Stimulated activated CD4-positive, alpha-beta T cell treated with anti-CD3 and anti-CD28 coated beads, Interleukin-12 subunit alpha, Interleukin-12 subunit beta, amount 100 ng/mL, for 48 hours (primary cell): ENCODE measurements at places on chromosomes 2 and 18.

- no peak for DNase-seq
These were observed 116.9 kb upstream of the FHL2 start for GRCh38 chr2:105515581-105516415.

- no peak for DNase-seq
These were observed 503.2 kb upstream of the FAM98A start for GRCh38 chr2:34102339-34102738.

DNA sequence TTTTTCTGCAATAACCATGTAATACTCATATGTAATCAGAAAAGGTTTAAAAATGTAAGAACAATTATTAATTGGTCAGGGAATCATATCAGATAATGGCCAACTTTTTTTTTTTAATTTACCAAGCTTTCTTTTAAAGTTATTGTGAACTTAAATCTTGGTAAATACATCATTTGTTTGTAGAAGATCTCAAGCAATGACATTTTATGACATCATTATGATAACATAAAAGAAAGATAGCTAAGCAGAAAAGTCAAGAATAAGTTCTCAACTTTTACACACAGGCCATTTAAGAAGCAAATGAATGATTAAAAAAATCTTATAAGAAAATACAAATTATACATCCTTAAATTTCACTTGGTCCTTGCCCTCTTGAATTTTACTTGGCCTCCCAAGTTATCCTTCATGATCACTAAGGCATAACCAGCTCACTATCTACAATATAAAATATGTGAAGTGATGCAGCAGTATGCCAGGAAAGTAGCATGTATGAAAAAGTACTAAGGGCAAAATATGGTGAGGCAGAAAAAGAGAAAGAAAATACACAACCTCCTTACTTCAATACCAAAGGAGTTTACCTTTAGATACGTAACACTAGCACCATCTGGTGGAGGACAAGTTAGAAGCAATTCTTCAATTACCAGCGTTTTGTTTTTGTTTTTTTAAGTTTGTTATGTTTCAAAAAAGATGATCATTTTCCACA, 116.6 kb downstream of the SRBD1 start:
- DNase-seq: no peak

- no peak for DNase-seq
These were observed 3.4 kb downstream of the PLB1 start for GRCh38 chr2:28499282-28499681.

DNA sequence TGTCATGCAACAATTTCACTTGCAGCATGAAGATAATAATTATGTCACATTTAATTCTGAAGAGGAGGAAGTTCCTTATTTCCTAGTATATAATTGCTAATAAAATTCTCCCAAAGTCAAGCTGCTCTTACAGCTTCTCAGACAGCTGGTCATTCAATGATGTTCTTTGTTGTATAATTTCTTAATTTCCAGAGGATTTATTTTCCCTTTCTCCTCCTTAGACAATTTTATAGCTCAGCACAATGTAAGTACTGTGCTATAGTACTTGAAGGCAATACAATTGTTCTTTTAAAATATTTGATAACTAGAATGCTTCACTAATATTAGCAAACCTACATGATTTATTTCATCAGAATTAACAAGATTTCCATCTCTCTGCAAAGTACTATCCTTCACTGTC, 73.4 kb downstream of the ROCK1 start:
- DNase-seq: no peak

- no peak for DNase-seq
These were observed 222.1 kb downstream of the MTX2 start for GRCh38 chr2:176491172-176491904.

DNA sequence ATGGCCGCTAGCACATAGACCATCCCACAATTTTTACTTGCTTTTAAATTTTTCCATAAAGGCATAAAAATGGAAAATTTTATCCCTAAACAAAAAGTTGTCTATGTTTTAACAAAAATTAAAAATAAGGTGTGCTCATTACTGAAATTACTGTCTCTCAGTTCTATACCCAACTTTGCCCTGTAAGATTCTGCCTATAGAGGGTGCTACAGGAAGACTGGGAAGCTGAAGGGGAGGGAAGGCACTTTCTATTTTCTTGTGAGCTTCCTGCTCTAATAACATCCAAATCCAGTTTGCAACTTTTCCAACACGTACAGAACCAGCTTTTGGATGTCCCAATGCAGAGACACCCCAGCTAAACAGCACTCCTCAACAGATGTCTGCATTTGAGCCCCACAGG, 666.9 kb downstream of the PLCL1 start:
- no peak for DNase-seq

DNA sequence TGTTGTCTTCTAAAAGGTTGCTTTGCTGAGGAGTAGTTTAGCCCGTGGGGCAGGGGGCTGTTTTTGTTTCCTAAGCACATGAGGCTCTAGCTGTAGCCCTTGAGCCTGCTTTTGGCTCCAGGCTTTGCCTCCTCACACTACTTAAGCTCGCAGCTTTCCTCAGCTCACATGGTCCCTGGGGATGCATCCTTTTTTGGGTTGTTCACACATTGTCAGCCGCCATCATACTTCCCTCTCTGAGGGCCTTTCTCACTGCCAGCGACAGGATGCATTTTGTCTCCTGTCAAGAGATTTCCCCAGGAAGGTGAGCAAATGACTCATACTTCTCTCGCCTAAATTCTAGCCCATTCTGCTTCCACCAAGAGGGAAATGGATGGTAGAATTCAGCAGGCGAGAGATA, 279.5 kb upstream of the PKDCC start:
- no peak for DNase-seq

DNA sequence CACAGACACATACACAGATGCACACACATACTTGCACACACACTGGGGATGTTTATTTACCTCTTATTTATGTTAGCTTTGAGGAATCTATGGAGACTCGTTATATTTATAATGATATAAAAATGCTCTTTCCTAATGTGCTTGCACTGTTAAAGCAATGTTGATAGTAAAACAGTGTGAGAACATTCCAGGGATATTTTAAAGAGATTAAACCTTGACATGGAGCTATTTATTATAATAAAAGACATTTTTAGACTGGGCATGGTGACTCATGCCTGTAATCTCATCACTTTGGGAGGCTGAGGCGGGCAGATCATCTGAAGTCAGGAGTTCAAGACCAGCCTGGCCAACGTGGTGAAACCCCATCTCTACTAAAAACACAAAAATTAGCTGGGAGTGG, 557.3 kb upstream of the ZNF804A start:
- DNase-seq: no peak

DNA sequence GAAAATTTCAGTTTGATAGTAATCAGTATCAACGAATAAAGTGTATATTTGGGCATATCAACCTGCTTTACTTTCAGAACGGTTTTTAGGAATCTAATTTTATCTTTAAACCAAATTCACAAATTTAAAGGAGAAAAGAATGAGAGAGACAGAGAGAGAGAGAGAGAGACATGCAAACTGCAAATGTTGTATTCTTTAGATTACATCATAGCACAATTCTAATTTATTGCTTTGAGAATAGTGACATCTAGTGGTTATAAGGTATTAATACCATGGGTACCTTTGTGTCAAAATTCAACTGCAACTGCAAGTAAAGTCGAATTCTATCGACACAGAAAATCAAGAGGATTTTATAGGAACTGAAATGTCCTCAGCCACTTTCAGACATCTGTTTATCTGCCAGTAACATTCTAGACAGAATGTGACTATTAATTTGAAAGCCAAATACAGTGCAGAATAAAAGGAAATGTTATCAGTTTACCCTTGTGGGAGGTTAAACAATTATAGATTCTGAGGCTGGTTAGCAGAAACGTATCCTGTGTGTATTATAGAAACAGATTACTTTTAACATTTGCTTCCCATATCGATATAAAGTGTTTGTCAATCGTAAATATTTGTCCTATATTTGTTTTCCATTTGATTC, 529.8 kb upstream of the VRK2 start:
- no peak for DNase-seq

DNA sequence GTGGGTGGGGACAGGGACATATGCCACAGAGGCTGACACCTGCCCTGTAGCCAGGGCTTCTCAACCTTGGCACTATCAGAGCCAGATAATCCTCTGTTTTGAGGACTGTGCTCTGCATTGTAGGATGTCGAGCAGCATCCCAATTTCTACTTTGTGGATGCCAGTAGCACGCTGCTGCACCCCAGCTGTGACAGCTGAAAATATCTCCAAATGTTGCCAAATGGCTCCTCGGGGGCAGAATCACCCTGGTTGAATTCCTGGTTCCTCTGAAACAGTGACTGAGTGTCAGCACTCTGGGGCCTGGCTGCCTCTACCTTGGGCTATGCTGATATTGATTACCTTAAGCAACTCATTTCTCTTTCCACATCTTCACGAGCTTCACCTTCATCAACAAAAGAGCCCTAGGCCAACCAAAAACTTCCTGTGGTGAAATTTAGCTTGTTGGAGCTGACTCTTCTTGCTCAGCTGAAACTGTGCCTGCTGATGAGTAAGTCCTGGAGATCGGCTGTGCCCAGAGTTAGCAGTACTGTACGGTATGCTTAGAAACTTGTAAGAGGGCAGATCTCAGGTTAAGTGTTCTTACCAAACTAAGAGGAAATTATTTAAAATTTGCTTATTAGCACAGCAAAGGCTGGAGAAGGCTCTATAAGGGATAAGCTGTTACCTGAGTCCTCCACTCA, 138.1 kb downstream of the SEPTIN10 start:
- no peak for DNase-seq

GRCh38 chr2:52904355-52904891, 863.2 kb upstream of the CHAC2 start:
- no peak for DNase-seq

DNA sequence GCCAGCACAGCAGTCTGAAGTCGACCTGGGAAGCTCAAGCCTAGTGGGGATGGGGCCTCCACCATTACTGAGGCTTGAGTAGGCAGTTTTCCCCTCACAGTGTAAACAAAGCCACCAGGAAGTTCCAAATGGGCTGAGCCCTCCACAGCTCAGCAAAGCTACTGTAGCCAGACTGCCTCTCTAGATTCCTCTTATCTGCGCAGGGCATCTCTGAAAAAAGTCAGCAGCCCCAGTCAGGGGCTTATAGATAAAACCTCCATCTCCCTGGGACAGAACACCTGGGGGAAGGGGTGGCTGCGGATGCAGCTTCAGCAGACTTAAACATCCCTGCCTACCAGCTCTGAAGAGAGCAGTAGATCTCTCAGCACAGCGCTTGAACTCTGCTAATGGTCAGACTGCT, 218.4 kb upstream of the VRK2 start:
- no peak for DNase-seq

- DNase-seq: no peak
These were observed 182.4 kb downstream of the CELF4 start for GRCh38 chr18:37383036-37383785.

DNA sequence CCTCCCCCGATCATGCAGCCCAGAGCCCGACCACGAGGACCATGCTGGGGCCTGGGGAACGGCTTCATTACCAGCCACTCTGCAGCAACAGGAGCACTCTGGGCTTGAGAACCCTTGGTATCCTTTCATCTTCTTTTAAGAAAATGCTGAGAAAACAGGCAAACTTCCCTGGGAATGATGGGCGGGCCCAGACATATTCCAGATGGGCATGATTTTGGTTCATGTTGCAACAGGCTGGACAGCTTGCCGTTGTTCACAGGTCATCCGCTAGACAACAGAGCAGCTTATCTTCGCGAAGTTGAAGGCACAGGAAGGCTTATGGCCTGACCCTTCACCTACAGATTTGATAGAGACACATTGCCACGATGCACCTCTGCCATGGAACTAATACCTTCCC, 121.0 kb downstream of the KLHL29 start:
- no peak for DNase-seq

DNA sequence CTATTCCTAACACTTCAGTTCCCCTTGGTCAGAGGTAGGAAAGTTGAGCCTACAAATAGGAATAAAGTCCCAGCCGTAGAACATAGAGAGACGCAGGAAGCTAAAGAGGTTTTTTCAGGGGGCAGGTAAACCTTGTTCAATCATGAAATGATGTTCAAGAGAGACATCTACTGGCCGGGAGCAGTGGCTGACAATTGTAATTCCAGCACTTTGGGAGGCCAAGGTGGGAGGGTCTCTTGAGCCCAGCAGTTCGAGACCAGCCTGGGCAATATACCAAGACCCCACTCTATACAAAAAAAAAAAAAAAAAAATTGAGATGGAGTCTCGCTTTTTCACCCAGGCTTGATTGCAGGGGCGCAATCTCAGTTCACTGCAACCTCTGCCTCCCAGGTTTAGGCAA, 66.7 kb upstream of the DNAJC10 start:
- no peak for DNase-seq

DNA sequence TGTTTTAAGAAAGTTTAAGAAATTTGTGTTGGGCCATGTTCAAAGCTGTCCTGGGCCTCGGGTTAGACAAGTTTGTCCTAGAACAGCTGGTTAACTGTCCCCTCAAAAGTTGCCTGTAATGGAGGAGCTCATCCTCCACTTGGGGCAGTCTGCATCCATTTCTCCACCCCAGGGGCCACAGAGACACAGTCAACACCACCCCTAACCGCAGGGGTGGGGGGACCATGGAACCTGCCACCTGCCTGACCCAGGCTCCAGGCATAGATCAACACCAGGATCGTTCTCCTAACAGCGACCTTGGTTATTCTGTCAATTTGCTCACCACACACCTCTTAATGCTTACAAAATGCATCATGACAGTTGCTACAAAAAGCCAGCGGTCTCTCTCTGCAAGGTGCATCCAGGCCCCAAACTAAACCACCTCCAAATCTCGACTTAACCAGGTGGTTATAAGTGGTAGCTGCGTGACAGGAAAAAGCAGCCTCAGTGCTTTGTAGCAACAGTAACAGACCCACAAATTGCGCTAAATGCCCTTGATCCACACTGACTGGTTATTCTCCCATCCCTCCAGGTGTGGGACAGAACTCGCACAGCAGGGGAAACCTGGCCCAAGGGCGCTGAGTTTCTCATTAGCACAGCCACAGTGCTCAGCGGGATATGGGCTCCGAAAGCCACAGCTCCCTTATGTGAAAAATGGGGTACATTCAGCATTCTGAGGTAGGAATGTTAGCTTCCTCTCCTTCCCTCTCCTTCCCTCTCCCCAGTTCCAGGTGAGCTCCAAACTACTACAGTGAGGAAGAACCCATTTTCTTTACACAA, 48.0 kb downstream of the HDLBP start:
- no peak for DNase-seq

DNA sequence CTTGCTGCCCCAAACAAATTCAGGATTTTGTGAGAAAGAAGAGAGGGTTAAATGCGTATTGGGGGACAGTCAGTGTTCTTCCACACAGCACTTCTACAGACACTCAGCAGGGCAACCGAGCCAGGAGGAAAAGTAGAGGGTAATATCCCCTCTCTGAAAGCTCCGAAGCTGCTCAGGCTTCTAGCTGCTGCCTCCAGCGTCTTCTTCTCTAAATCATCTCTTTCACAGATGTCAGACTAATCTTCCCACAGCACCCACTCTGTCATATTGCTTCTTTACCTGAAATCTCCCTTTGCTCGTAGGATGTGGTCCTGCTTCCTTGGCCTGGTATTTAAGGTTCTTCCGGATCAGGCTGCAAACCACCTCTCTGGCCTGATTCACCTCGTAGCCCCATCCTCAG, 117.6 kb upstream of the HAAO start:
- DNase-seq: no peak

DNA sequence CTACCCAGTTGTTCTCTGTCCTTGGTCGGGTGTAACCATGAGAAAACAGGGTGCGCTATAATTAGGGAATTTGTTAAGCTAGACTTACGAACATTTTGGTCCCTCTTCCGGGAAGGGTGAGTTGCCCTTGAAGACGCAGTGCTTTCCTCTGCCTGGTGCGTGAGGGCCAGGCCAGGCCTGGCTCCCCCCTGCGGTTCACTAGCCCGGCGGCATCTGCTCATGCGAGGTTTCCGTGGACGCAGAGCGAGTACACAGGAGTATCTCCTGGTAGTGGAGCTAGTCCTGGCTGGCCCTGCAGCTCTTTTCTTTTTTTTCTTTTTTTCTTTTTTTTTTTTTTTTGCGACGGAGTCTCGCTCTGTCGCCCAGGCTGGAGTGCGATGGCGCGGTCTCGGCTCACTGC, 148.8 kb downstream of the PTGR3 start:
- DNase-seq: no peak
